ENCODE measurements at places on chromosomes 4 and X.

- no peak for DNase-seq
These were observed 10.4 kb downstream of the SMPX start for GRCh38 chrX:21747558-21747957.

DNA sequence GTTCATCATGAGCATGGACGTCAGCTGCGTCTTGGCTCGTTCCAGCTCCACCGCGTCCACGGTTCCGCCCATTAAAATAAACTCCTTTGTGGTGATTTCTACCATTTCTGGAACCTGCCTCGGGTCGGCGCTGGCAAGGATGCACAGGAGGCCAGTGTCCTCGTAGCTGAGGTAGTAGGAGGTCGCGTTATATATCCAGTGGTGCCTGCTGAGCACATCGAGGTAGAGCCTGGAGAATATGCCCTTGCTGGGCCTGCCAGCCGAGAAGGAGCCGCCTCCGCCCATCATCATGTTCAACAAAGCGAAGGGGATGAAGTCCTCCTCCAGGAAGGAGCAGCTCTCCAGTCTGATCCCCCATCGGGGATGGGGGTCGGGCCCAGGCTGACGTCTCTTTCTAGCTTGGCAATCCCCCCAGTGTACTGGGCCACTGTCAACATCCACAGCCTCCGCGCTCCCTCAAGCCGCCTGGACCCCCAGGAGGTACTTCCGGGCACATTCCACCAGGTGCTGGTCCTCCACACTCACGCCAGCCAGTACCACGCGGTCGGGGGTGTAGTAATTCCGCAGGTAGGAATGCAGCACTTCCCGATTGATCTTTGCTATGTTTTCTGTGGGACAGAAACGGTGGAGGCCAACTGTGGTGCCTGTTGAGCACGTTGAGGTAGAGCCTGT is 120.9 kb upstream of the GRID2 start:
- DNase-seq = no peak

DNA sequence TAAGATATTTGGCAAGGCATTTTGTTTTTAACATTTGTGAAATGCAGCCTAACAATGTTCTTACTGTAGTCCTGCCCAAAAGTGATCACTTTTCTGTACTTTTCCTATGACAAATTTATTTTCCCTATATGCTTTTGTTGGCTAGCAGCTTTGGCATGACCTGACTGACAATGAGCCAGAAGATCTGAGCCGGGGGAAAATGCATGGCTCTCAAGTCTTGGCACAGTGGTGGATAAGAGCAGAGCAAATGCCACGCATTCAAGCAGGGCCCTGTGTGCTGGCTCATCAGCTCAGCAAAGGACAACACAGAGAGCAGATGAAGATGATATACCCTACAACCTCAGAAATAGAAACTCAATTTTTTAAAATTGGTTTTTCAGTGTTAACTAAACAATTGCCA is 187.3 kb downstream of the ANAPC10 start:
- DNase-seq = no peak

DNA sequence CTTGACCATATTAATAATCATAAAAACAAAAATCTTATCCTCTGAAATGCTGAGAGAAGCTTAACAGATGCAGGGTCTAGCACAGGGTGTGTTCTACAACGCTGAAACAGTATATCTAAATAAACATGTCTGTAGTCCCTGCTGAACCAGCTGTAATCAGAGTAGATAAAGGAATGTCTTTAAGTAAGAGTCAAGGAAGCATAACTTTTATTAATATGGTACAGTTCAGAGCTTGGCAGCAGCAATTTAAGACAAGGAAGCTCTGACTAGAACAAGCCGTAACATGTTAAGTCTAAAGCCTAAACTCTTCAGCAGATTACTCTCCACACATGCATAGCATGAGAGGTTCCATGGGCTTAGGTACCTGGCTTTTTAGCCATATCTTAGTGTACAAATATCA is 36.1 kb downstream of the NFKB1 start:
- DNase-seq = no peak

GRCh38 chrX:39563178-39563577 is 534.6 kb downstream of the BCOR start:
- no peak for DNase-seq

- no peak for DNase-seq
These were observed 1928.2 kb upstream of the TENM3 start for GRCh38 chr4:180314972-180315371.

GRCh38 chr4:188246488-188246887 is 107.2 kb downstream of the TRIML1 start:
- DNase-seq = no peak

- no peak for DNase-seq
These were observed 43.6 kb downstream of the EVC2 start for GRCh38 chr4:5664778-5665177.

DNA sequence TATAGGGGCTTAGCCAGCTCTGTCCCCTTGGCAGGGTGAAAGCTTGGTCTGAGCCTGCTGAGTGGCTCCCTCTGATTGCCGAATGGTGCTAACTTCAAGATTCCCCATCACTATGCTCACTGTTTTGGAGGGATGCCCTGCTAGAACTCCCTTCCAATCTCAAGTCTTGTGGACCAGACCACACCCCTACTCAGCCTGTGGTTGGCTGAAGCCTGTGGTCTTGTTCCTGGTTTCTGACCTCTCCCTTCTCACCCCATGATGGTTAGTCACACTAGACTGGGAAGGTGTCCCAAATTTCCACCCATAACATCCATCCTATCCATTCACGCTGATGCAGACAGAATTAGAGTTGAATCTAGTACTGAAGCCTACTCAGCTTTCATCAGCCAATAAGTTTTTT is 184.7 kb upstream of the NDP start:
- no peak for DNase-seq

GRCh38 chr4:99536271-99536670 is 25.4 kb downstream of the C4orf17 start:
- DNase-seq = no peak

GRCh38 chrX:20224814-20225487 is 41.8 kb downstream of the RPS6KA3 start:
- DNase-seq = no peak
